ENCODE measurements at places on chromosomes 6 and 20.

- no peak for DNase-seq
These were observed 485.8 kb upstream of the SOX4 start for GRCh38 chr6:21107796-21108195.

DNA sequence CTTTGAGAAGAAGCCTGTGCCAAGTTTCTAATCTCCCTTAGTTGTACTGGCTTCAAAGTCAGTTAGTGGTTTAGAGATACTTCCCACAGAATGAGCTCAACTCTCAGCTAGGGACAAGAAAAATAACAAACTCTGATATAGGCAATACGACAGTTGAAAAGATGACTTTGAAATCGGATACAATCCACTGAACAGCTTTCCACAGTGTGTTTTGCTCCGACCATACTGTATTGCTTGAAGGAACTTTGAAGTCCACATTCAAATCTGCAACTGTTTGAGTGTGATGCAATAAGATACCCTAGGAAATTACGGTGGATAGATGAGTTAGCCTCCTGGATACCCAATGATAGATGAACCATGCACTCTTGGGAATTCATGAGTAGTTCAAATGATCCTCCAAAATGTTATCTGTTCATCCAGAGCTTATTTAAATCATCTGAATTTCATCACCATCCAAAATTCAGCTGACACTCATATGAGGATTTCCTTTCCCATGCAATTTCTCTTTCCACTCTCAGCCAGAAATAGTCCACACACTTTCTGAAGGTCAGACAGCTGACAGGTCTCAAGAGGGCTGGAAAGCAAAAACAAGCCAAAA, 443.8 kb downstream of the HAO1 start:
- no peak for DNase-seq

DNA sequence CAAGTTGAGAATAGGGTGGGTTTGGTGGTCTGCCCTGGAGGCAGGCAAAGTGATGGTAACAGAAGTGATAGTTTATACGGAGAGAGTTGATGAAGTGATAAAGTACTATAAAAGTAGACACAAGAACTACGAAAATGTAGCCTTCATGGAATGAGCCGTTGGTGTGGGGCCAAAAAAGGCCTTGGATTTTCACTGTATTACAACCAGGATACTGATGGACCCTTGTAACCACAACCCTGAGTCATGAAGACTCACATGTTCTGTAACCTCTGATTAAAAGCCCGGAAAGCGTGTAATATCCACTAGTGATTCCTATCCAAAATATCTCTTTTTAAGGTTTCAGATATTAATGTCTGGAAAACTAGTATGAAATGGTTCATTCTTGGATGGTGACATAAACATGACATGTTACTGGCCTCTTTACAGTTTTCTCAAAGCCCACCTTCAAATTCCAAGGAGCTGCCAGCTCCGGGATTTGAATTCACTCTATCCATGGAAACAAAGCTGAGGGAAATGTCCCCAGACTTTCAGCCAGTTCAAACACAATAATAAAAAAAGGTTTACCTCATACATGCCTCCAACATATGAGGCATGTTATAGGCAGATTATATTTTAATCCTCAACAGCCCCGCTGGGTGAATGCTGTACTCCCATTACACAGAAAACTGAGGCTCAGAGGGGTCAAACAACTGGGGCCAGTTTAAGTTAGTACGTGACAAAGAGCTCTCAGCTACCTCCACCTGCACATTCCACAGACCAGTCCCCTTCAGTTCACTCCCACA, 55.4 kb downstream of the MRPL14 start:
- DNase-seq = no peak

DNA sequence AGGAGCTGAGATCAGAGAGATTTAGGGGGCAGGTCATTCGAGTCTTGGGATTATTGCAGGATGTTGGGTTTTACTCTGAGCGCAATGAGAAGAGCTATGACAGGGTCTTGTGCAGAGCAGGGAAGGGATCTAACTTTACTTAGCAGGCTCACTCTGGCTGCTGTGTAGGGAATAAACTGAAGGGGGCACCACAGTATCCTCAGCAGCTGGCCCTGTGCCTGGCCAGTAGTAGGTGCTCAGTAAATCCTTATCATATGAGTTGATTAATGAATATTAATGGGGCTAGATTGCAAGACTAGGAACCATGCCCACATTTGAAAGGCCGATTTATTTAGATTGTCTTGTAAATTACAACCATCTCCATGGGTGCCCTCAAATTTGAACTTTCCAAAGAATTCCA, 4.6 kb upstream of the MDGA1 start:
- no peak for DNase-seq

DNA sequence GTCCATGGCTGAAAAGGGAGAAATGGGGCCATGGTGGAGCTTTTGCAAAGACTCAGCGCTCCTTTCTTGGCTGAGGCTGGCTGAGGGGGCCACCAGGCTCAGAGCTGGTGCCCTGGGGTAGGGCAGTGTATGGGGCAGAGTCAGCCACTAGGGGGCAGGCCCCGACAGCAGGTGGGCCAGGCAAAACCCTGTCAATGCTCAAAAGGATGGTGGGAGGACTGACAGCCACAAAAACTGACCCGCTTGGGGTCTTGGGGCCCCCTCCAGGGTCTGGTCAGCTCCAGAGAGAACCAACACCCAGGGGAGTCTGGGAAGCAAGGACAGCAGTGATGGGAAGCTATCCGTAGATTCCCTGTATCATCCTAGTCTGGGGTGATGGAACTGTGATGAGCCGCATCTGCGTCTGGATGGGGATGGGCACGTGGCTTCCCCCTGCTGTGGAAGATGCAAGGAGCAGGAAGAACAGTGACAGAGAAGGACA, 306.9 kb downstream of the DHX35 start:
- no peak for DNase-seq

DNA sequence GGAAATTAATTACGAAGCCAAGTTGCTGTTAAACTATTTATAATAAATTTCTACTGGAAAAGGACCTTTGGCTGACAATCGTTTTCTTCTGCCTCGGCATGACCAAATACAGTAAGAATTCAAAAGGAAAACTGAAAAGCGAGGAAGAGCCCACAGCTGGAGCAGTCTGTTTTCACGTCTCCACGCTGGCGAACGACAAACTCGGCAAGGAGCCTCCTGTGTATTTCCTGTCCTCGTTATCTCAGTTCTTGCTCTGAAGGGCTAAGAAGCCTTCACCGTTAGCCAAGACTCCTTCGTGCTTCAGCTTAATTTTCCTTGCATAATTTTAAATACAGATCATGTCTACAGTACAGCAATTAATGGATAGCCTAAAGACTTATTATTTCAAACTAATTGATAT, 214.3 kb upstream of the PLCB4 start:
- no peak for DNase-seq

GRCh38 chr6:152188011-152188410, 380.5 kb downstream of the ESR1 start:
- DNase-seq = no peak

Data from LNCaP clone FGC (cell line).